ENCODE measurements at places on chromosomes 2 and 18. TPM values are rescaled to one million over a fixed set of nuclear protein-coding genes. Genes with fewer than 3 reads are reported as not detected.

Gene ABCG8
- total RNA-seq: 0.27 TPM

Gene ACVR2A
- 86.8 TPM for total RNA-seq

Gene LYG2
- not detected for total RNA-seq

Gene ARHGAP28
- total RNA-seq: 42.2 TPM

Gene SRD5A2
- total RNA-seq: 6.9 TPM

Gene PCBP1
- 101 TPM for total RNA-seq

Gene TP53I3
- 40.7 TPM for total RNA-seq

Gene MSH6
- total RNA-seq: 88.9 TPM

Gene VWC2L
- 11.5 TPM for total RNA-seq

Gene ADI1
- 25.5 TPM for total RNA-seq

Gene SERPINB10
- total RNA-seq: 1.3 TPM

Gene HAAO
- total RNA-seq: 28.8 TPM

Gene STARD6
- total RNA-seq: not detected

Gene SCN2A
- 24.2 TPM for total RNA-seq

Gene RSAD2
- total RNA-seq: 7.9 TPM

Gene GKN2
- total RNA-seq: not detected

Gene IL36G
- total RNA-seq: not detected

Gene HOXD4
- total RNA-seq: 0.33 TPM

Gene ABCG5
- total RNA-seq: 0.27 TPM

Gene DQX1
- 0.55 TPM for total RNA-seq

Gene CXCR4
- 95.7 TPM for total RNA-seq

Gene SERPINB7
- total RNA-seq: not detected

Gene SNORC
- 0.55 TPM for total RNA-seq

Gene PLEKHH2
- 36.6 TPM for total RNA-seq

Gene DIPK1C
- 25.5 TPM for total RNA-seq

Gene NEUROD1
- 188 TPM for total RNA-seq

Gene CD8B2
- total RNA-seq: 0.11 TPM

Gene SMC6
- total RNA-seq: 54.1 TPM

Gene DNPEP
- 32.5 TPM for total RNA-seq

Gene PLA2R1
- 13.2 TPM for total RNA-seq

Gene GALR1
- 0.16 TPM for total RNA-seq

Gene TET3
- 29.6 TPM for total RNA-seq

Gene MYO3B
- 9.1 TPM for total RNA-seq

Gene FAM168B
- total RNA-seq: 161 TPM

Gene KCNK3
- 40.4 TPM for total RNA-seq
